ENCODE measurements at places on chromosomes 6 and 20.

- no peak for DNase-seq
These were observed 802.4 kb downstream of the EYS start for GRCh38 chr6:64904616-64905015.

- no peak for DNase-seq
These were observed 8.1 kb upstream of the UBR2 start for GRCh38 chr6:42555477-42556457.

DNA sequence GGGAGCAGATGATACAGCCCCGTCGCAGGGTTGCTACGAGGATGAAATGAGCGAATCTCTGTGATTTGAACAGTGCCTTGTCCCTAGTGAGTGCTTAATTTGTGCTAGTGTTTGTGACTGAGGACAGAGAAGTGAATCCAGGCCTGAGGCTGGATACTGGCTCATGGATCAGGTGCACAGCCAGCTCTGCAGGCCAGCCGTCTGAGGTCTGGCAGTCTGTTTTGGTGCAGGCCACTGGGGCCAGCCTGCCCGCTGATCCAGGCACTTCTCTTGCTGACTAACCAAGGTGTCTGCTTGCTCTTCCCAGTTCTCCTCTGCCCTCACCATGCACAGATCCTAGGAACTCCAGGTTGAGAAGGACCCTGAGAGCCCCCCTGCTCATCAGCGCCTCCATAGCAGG is 181.0 kb downstream of the LRFN2 start:
- no peak for DNase-seq

- no peak for DNase-seq
These were observed 98.4 kb upstream of the ADTRP start for GRCh38 chr6:11876934-11877433.

- DNase-seq = no peak
These were observed 79.0 kb downstream of the UBR2 start for GRCh38 chr6:42642794-42643193.

DNA sequence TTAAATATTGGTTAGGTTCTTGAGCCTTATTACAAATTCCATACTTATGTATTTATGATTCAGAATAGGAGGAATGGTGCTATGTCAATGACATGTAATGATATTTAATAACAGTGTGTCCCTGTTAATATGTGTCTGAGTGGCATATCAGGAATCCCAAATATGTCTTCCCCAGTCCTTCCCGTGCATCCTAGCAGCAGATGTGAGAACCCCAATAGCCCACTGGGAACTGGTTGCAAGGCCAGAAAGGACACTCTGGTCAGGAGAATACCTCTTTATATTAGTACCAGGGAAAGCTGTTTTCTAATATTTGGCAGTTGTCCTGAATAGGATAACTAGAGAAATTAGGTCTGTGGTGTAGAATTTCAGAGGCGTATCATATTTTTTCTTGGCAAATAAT is 159.1 kb upstream of the PDE7B start:
- no peak for DNase-seq

DNA sequence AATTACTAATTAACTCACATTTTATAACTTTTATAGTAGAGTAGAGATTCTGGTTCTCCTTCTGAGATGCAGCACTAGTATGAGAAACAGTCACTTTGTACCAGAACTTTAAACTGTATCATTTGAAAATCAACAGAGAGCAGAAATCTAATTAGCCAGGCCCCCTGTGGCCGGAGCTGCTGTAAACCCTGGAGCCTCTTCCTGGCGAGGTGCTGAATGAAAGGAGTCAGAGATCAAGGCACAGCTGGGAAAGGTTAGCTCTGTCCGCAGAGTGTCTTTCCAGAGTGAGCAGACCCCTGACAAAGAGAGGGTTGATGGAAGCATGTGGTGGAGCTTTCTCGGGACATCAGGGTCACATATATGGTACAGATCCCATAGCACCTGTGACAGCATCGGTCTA is 703.8 kb downstream of the RFPL4B start:
- no peak for DNase-seq

GRCh38 chr6:12483712-12484111 is 193.6 kb downstream of the EDN1 start:
- DNase-seq = no peak

- DNase-seq = no peak
These were observed 175.6 kb downstream of the PHACTR1 start for GRCh38 chr6:12892151-12892550.

DNA sequence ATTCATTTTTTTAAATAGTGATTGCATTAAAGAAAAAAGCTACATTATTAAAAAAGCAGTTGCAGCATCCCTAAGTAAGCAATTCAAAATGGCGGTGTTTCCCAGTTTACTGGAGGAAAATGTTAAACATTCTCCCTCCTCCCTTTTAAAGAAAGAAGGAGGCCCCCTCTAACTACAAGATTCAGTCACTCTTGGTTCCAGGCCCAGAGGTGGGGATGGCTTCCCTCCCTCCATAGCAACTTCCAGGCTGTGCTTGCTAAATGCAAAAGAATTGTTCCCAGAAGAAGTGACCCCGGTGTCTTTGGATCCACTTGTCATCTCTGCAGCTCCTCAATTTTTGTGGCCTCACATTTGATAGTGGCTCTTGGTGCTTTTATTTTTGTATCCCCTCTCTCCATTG is 165.9 kb downstream of the SOBP start:
- DNase-seq = no peak

GRCh38 chr6:75926293-75927168 is 145.9 kb downstream of the IMPG1 start:
- DNase-seq = no peak

DNA sequence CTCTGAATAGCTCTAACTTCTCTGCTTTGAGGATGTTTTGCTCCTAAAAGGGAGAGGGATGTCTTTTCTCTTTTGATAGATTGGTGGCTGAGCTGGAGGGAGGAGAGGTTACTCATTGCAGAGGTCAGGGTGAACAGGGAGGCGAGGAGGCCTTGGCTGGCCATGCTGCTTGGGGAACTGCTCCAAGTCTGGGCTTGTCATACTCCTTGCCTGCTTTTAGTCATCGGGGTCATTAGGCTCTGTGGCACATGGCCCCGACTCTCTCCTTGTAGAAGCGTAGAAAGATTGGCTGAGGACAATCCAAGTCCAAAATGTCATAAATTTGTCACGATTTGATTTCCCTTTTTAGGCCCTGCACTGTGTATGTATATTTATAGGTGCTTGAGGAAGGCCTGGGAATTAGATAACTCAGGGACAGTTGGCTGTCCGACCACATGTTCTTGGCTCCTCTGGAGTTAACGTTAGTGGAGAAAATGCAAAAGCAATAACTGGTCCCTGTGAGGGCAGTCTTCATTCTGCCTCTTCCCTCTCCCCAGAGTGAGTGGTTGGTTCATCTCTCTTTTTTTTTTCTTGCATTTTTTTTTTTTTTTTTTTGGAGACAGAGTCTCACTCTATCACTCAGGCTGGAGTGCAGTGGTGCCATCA is 160.1 kb downstream of the SCP2D1 start:
- no peak for DNase-seq

- DNase-seq = no peak
These were observed 85.7 kb downstream of the DST start for GRCh38 chr6:56556751-56557540.

DNA sequence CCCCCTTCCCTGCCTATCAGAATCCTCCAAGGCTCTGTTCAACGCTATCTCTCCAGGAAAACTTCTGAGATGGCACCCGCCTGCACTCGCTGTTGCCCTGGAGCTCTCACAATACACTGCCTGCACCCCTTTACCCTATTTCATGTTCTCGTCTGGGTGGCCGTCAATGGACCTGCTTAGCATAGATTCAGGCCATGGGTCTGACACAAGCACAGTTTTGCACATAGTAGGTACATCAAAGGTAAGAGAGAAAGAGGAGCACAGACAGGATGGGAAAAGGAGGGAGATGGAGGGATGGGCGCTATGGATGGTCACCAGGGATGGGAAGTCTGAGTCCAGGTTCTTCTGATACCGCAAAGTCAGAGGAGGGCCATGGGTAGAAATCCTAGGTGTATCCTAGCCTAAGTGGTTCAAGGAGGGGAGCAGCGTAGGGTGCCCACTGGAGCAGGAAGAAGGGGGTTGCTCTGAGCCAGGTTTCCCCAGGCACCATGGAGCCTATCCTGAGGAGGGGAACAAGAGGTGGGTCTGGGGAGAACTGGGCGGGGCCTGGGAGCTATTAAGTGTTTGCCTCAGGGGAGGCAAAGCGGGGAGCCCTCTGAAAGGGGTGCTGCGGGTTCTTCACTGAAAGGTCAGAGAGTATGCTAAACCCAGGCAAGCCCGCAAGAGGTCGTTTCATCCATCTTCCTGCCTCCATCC is 89.3 kb downstream of the MRPL14 start:
- no peak for DNase-seq

DNA sequence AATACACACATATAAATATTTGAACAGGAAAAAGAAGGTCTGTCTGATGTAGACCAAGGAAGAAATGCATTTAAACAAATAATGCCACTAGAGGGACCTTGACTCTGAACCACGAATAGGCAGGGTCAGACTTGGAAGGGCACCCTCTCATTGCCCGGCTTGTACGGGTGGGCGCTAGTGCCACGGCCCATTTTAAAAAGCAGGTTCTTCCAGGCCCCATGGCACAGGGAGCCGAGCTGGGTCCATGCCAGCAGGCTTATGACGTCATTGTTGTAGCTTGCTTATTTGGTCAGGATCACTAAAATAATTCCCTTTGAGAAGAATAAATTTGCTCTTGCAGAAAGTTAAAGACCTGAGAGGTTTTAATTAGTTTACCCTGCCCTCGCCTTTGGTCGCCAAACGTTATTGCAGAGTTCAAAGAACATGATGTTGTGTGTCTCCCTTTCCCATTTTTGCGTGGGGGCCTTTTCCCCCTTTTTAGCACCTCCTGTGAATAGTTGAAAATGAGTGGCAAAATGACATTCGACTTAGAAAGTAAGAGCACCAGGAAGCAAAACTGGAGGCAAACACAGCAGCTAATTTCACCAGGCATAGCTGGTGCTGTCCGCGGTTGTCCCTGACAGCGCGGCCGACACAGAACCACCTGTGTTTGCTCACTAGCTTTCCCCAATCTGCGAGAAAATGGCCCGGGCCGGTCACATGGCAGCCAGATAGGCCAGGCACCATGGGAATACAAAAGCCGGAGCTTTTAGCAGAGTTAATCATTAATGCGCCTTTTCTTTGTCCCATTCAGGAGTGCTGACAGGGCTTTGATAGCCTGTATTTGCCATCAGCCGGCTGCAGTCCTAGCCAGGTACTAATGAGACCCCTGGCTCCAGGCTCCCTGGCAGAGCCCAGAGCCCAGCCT is 93.8 kb downstream of the FOXA2 start:
- DNase-seq = no peak

DNA sequence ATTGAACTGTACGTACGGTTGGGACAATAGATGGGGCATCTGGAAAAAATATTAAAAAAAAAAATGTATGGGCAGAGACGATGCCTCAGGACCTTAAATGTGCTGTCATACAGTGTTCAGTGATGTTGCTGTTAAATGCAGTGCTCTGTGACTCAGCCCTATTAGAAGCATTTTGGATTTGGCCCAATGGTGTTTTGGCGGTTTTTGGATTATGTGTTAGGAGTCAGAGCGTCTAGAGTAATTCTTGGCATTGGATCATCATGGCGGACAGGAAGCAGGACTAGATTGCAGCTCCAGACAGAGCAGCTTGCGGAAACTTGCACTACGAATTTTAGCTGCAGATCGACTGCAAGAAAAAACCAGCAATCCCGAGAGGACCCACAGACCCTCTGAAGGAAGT is 280.0 kb downstream of the SOX4 start:
- no peak for DNase-seq

- no peak for DNase-seq
These were observed 180.4 kb downstream of the DLL1 start for GRCh38 chr6:170110201-170111140.

- DNase-seq = no peak
These were observed 16.6 kb downstream of the SH3BGRL2 start for GRCh38 chr6:79647741-79648140.

DNA sequence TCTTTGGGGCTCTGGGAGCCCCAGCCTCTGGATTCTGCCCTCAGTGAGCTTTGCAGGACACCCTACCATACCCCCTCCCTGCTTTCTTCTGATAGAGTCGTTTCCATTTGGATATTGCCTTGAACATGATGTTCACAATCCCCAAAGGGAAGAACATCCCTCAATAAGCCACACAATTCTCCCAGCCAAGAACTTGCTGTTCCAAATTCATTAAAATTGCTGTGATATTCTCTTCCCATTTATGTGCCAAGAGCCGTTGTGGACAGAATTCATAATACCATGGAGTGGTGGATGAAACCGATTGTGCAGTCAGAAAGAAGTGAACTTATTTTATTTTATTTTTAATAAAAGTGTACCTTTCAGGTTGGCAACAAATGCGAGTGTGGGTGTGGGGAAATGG is 95.8 kb downstream of the DHX35 start:
- DNase-seq = no peak

DNA sequence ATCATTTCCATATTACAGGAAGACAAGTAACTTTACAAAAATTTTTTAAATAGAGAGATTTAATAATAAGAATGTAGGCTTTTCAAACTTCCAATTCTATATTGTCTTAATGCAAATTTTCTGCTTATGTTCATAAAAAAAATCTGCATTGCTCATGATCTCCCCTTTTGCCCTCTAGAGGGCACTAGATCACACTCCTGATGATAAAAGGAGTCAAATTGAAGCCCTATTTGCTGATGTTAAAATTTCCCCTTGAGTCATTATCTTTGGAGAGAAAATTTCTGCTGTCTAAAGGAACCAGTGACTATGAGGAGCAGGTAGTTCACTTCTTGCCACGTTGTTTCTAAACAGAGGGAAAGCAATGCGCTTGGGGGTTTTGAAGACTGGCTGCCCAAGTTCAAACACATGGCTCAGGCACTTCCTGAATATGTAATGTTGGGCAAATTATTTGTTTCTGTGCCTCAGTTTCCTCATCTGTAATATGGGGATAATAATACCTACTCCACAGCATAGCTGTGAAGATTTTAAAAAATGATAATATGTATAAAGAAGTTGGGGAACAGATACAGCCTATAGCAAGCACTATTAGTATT is 874.2 kb downstream of the TFAP2A start:
- no peak for DNase-seq

GRCh38 chr6:151782560-151782959 is 24.9 kb upstream of the ESR1 start:
- no peak for DNase-seq

GRCh38 chr6:30614044-30614842 is 2.8 kb downstream of the PPP1R10 start:
- no peak for DNase-seq

- no peak for DNase-seq
These were observed 114.4 kb downstream of the CEBPB start for GRCh38 chr20:50304923-50305635.
